D721Med (cell line): ENCODE measurements at places on chromosomes 13 and 19.

GRCh38 chr13:26880735-26881134 is 120.1 kb upstream of the GPR12 start:
- no peak for DNase-seq

GRCh38 chr13:30718661-30719524 is 16.4 kb upstream of the ALOX5AP start:
- DNase-seq: no peak

DNA sequence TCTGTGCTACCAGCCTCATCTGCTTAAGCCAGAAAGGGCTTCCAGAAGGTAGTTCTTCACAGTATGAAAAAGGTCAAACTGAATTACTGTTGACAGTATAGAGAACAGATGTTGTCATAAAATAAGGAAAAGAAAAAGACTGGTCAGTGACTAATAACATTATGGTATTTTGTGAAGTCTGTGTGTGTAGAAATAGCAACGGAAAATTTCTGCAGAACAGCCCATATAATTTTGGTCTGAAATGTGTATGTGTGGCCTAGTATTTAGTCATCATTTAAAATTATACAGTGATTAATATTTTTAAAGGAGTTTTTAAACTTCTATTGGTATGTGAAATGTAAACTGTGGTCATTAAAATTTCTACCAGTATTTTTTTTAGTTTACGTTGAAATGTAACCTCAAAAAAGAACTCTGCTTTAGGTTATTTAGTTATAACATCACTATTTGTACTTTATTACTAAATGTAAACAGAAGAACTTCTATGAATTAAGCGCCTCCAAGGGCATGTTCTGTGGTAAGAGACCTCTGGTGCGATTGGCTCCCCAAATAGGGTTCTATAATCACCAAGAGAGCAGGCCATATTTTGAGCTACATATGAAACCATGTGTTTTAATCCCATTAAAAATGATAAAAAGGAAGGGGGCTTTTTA is 3.3 kb upstream of the GPR183 start:
- no peak for DNase-seq

GRCh38 chr13:33728271-33729037 is 89.5 kb upstream of the RFC3 start:
- DNase-seq: no peak

DNA sequence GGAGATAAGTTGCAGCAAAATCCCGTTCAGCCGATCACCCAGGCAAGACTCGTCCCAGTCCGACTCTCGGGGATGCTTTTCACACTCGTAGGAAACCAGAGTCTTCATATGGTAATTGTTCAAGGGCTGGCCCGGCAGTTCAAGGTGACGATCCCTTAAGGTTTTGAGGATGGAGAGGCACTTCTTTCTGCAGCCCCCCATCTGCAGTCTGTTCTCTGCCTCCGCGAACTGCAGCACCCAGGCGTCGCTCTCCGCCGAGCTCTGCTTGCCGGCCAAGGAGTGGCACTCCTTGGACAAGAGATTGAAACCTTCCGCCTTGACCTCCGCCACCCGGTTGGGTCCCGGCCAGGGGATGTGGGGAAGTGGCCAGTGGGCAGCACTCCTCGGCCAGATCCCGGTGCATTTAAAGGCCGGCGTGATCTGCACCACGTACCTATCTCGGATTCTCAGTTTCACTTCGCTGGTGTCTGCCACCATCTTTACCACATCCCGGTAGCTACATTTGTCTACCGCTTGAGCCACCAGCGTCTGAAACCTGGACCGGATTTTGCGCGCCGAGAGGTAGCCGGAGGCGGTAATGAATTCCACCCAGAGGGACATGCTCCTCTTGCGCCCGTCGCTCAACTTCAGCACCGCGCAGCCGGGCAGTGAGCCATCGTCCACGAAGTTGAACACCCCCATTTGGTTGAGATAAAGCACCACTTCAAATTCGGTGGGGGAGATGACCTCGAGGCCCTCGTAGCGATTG is 1.1 kb downstream of the MAB21L1 start:
- no peak for DNase-seq

DNA sequence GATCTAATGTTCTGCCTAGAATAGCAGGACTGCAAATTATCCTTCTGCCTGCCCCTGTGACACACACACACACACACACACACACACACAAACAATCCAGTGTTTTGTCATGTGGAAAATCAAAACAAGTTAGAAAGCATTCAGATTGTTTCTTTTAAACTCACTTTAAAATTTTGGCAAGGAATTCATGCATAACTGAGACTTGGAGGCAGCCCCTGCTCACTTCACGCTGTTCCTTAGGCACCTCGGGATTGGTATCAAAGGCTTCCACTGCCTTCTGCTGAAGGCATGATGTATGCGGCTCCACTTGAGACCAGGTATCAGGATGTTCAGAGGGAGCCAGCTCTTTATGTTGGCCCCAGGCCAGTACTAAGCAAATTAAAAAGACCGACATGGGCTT is 158.7 kb downstream of the OXGR1 start:
- no peak for DNase-seq

DNA sequence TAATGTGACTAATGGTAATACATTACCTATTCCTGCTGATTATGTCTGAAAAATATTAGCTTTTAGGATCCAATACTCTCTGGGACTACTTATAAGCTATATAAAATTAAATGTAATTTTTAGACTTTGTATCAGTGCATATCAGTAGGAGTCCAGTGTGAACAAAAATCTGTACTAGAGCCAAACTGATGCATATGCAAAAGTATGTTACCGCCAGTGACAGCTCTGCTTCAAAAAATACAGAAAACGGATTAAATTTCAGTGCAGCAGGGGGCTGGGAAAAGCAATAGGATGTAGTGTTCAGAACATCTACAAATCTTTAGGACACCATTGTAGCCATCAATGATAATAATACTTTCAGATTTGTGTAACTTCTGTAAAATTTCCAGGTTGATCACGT is 385.5 kb downstream of the DACH1 start:
- no peak for DNase-seq
